NCI-H1436 treated with DMSO at 0.1 percent for 48 hours (cell line): ENCODE measurements at places on chromosomes 1 and 21.

- DNase-seq: no peak
Measured at GRCh38 chr1:101235696-101236515, 913 bp upstream of the S1PR1 start.

GRCh38 chr1:87215592-87215991 lies 113.1 kb upstream of the LMO4 start:
- no peak for DNase-seq

DNA sequence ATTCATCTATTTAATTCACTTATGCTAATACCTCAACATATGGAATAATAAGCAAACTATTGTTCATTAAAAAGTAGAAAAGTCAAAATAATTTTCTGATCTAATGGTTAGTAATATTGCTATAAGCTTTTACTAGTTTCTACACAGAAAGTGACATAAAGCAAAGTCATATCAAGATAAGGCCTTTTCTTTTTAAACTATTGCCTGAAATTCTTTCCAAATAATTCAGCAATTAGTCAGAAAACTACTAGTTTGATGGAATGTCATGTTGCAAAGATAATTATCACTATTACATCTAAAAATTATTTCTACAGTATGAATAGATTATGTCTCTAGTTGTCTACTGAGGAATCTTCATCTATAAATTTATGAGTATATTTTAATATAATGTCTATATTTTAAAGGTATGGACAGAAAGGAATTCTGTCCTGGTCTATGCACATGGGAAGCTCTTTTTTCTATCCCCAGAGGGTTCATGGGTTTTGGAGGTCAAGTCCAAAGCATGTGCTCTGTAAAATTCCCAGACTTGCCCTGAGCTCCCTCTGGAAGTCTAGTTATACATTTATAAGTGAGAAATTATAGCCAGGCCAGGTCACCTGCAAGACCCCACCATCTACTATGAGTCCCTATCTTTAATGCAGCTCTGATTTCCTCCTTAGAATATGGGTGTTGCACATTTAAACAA lies 84.6 kb upstream of the DPYD start:
- DNase-seq: no peak

DNA sequence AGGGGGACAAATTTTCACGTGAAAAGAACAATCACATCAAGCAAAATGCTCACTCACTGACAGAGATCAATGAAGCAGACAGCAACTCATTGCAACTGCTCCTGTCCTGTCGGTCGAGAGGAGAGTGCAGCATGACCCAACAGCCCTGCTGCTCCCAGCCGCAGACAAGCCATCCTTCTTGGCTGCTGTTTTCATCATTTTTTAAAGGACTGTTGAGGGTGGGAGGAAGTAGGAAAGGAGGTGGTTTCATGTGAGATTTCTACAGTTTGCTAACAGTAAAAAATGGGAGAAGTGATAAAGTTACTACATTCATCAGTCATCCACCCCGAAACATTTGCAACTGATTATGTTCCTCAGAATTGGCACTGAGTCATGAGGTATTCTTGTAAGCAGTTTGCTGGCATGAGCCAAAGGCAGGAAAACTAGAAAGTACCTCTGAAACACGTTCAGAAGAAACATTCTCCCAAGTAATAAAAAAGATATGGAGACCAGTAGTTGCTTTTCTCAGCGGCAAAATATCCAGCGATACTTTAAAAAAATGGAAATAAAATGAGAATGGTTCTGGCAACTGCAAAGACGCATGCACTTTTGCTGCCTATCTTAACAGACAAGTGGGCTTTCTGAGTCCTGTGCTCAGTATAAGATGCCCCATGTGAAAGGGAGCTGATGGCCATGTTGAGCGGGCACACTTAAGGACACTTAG lies 72.0 kb upstream of the CLDN14 start:
- DNase-seq: no peak

DNA sequence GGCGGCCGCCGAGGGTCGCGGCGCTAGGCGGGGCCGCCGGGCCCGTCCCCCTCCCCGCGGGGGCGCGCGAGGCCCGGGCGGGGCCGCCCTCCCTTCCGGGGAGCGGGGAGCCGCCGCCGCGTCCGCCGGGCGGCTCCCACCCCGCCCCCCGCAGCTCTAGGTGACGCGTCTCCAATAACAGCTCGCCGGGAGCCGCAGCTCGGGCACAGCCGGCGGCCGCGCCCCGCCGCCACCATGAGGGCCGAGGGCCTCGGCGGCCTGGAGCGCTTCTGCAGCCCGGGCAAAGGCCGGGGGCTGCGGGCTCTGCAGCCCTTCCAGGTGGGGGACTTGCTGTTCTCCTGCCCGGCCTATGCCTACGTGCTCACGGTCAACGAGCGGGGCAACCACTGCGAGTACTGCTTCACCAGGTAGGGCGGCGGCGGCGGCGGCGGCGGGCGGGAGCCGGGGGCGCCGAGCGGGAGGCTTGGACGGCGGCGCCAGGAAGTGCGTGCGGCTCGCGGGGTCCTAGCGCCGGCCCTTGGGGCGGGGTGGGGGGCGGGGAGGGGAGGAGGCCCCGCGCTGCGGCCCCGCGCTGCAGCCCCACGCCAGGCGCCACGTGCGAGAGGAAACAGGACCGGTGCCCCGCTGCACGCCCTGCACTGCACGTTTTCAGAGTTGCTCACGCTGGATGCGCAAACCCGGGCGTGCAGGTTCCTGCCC lies at the start of gene SMYD2:
Gene SMYD2 (plus strand): TSS at position 139 of the 699 bp plus-strand sequence. CDS start 96 bp downstream, at position 235.
- DNase-seq: no peak
